Osteocyte (in vitro differentiated cells): ENCODE measurements at places on chromosomes 4 and X. TPM values are rescaled to one million over a fixed set of nuclear protein-coding genes. Genes with fewer than 3 reads are reported as not detected.

TKTL1 gene
- total RNA-seq = not detected in 2 replicates

DNA sequence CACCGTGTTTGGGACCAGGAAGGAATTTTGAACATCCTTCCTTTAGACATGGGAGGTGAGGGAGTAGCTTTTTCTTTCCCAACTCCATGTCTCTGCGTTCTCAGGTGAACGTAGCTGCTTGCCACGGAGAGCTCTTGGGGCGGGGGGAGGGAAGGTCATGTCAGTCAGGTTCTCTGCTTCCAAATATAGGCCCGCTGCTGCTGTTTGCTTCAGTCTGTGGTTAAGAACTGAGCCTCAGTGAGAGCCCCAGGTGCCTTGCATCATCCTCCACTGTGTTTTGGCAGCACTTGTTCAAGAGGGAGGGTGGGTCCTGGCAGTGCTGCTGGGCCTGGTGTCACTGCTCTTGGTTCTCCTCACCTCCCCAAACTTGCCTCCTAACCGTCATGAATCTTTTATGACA lies 46.5 kb downstream of the HADH start:
- no peak for DNase-seq
- no peak overlapping the region for H3K27ac ChIP-seq
- H3K4me3 ChIP-seq = no peak overlapping the region
- H3K36me3 ChIP-seq = peaks cover 11% of the 10 kb centered on the region

GRCh38 chr4:123706973-123707372 lies 310.4 kb downstream of the SPRY1 start:
- DNase-seq = no peak
- no peak overlapping the region for H3K4me3 ChIP-seq
- no peaks in the 10 kb centered on the region for H3K27me3 ChIP-seq
- no peaks in the 10 kb centered on the region for H3K36me3 ChIP-seq
- no peak overlapping the region for H3K27ac ChIP-seq

DNA sequence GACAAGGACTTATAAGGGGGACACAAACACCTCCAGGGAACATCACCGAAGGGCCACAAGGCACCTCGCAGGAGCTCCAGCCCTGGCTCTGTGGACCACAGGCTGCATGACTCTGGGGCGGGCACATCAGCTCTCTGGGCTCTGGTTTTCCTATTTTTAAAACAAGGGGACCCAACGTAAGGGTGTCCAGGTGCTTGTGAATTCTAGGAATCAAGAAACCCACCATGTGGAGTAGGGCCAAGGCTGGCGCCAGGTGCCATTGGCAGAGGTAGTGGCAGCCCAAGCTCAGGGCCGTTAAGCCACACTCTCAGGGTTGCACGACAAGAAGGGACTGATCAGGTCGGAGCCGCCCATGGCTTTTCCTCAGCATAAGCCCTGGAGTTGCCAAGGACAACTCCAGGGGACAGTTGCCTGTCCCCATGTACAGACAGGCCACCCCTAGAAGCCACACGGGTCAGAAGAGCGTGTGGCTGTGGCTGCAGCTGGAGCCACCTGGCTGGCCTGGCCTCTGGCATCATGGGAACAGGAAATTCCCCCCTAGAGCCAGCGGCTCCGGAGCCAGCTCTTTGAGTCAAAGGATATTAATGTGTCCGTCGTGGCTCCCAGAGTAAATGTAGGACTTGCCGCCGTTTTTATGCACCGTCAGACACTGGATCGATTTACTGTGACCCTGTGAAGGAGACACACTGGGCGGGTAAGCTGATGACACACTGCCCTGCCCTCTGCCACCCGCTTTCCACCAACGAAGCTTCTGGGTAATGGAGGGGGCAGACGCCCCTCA lies 32.5 kb downstream of the WDR1 start:
- peaks cover 67% of the 10 kb centered on the region for H3K36me3 ChIP-seq
- no peak for DNase-seq
- no peak overlapping the region for H3K27ac ChIP-seq
- no peak overlapping the region for H3K4me3 ChIP-seq
- peaks cover 31% of the 10 kb centered on the region for H3K4me1 ChIP-seq

DNA sequence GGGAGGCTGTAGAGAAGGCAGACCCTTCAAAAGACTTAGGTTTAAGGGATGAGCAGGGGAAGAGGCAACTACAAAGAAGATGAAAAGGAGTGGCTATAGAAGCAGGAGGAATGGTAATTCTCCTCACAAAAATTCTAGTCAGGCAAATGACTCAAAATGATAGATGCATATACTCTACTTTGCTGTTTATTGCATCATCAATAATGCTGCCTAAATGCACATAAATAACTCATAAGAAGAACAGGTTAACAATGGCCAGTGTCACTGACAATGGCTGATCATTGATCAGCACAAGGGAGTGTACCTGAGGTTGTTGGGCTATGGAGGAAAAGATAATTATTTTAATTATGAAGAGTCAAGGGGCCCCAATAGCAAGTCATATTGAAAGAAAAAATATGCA lies 184.7 kb upstream of the ETNPPL start:
- H3K4me1 ChIP-seq = peaks cover 8% of the 10 kb centered on the region
- no peak overlapping the region for H3K27ac ChIP-seq
- no peak for DNase-seq
- no peak overlapping the region for H3K4me3 ChIP-seq
- no peaks in the 10 kb centered on the region for H3K27me3 ChIP-seq
- no peaks in the 10 kb centered on the region for H3K36me3 ChIP-seq
